Activated CD4-positive, alpha-beta T cell treated with anti-CD3 and anti-CD28 coated beads for 48 hours (primary cell): ENCODE measurements at places on chromosomes 12 and 14.

GRCh38 chr14:100130521-100130920 lies 28.9 kb downstream of the DEGS2 start:
- no peak for DNase-seq

- no peak for DNase-seq
Measured at GRCh38 chr14:51353901-51354300, 113.9 kb downstream of the TMX1 start.

DNA sequence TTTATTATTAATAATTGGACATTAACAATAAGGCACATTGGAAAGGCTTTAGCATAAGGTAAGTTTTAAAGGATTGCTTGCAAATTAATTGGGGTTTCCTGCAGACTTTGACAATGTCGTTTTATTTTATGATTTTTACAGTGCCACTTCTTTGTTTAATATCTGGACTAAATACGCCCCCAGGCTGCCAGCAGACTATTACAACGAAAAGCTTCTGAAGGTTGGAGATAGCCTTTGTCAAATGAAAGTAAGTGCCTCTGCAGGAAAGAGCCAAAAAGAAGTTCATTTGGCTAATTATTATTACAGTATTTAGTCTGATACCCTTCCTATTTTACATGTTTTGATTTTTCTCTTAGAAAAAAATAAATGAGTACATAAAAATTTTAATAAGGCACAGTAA lies 11.3 kb downstream of the CFAP54 start:
- no peak for DNase-seq

DNA sequence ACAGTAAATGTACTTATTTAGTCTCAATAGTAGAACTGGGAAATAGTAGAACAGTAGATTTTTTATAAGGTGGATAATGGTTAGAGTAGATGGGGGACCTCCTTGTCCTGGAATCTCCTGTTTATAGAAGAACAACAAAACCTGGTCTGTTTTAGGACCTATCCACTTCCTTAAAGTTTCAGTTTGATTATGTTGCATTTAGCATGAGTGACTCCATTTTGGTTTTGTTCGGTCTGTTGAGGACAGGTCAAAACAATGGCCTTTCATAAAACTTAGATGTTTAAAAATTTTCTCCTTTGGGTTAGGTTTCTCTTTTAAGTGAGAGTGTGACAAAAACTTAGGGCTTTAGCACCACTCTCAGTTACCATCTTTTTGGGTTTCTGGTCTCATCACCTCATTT lies 308.9 kb downstream of the BTG1 start:
- DNase-seq = no peak

DNA sequence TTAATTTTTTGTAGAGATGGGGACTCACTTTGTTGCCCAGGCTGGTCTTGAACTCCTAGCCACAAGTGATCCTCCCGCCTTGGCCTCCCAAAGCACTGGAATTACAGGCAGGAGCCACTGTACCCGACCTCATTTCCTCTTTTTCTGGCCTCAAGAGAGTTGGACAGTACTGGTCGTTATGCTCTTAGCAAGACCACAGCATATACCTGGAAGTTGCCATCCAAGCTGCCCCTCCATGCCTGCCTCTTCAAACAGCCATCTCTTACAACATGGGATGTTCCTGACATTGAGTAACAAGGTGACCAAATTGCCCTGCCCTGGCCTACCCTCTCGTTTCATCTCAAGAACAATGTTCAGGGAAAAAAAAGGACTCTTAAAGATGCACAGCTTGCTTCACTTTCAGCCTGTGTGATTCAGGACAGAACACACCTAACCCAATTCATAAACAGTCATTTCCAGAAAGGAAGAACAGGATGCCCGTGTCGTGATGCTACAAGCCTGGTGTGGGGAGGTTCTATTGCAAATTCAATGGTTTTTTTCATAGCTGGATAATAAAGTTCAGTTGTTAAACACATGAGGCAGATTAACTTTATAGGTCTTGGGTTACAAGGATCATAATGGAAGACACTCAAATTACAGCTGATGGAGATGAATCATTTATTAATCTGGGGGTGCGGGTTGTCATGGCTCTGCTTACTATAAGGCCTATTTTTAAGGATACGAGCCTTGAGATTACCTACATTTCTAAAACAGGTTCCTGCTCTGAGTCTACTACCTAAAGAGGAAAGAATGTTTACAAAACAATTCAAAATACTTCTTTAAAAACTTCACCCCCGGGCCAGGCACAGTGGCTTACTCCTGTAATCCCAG lies 11.9 kb downstream of the GLTP start:
- DNase-seq = no peak

DNA sequence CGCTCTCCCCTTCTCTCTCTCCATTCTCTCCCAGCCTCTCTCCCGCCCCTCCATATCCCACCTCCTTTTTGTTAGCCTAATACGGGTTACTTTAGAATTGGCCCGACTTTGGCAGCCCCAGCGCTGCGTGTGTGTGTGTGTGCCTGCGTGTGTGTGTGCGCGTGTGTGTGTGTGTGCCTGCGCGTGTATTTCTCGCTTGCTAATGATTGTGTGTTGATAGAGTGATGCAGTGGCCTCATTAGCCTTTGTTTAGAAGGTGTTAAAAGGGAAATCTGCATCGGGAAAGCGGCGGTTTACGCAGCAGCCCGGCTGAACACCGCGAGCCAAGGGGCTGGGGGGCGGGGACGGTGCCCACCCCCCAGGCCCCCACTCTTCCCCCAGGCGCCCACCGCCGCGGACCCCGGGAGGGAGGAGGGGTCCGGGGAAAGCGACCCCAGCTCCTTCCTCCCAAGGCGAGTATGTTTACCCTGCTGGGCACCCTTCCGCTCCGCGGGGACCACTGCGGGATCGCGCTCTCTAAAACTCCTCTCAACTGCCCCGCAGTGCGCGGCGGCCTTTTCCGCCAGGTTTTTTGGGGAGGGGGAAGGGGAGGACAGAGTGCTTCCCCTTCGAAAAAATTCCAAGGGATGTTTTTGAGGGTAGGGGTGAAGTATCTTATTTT lies 6.8 kb upstream of the LHX5 start:
- no peak for DNase-seq

DNA sequence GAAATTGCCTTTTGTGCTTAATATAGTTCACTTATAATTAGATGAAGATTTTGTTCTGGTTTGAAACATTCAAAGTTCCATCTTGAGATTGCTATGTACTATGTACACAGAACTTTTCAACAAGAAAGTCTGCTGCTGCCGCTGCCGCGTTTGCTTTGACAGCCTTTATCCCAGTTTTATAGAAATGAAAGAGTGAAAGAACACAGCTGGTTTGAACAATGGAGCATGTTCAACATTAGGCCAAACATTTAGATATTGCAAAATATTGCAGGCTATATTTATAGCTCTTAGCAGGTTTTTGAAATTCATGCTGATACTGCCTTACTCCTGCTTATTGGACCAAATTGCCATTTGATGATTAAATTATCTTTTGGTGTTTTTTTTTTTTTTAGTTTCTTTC lies 299.8 kb upstream of the PRKD1 start:
- no peak for DNase-seq

DNA sequence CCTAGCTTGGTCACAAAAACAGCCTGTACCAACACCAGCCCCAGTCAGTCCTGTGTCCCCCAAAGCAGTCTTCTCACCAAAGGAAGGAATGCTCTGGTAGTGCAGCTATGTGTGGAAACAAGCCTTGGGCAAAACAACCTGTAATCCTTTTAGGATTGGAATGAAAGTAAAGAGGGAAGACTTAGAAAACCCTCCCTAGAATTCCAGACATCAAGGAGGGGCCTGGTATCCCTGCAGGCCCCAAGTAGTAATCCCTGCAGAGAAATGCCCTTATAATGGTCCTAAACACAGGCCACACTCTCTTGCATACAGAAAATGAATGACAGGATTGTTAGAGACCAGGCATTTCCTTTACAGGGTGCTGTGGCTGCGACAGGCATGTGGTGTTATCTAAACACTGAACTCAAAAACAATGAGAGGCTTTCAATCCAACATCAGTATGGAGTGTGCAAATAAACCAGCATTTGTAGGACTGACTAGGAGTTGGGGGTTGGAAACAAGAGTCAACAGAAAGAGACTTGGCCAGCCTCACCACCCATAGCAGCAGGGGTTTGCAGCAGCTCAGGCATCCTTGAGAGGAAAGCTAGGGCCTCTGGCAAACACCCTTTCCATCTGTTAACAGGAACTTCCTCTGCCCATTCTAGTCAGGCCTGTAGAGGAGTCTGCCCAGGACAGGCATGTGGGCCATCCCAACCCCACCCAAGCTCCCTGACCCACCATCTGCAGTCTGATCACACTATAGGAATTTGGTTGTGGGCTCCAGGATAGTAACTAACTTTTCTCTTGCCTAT lies 59.1 kb downstream of the DCAF5 start:
- no peak for DNase-seq

- DNase-seq = no peak
Measured at GRCh38 chr12:79183003-79183402, 318.4 kb downstream of the SYT1 start.

GRCh38 chr14:67564236-67564635 lies 31.1 kb downstream of the PLEKHH1 start:
- no peak for DNase-seq

GRCh38 chr12:80636832-80637231 lies 70.6 kb upstream of the MYF6 start:
- DNase-seq = no peak

GRCh38 chr12:42326541-42327226 lies 717 bp downstream of the PPHLN1 start:
- DNase-seq = peak; percentile 17

GRCh38 chr14:104230946-104231345 lies 92.6 kb downstream of the KIF26A start:
- no peak for DNase-seq

GRCh38 chr12:109983432-109984142 lies 12.6 kb downstream of the GIT2 start:
- no peak for DNase-seq

DNA sequence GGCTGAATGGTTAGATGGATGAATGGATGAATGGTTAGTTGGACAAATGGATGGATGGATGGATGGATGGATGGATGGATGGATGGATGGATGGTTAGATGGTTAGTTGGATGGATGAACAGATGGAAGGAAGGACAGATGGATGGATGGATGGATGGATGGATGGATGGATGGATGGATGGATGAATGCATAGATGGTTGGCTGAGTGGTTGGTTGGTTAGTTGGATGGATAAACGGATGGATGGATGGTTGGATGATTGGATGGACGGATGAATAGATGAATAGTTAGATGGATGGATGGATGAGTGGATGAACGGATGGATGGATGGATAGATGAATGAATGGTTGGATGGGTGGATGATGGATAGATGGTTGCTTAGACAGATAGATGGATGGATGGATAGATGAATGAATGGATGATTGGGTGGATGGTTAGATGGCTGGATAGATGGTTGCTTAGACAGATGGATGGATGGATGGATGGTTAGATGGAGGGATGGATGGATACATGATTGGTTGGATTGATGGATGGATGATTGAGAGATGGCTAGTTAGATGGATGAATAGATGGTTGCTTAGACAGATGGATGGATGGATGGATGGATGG lies 48.8 kb upstream of the HSPB8 start:
- DNase-seq = no peak

DNA sequence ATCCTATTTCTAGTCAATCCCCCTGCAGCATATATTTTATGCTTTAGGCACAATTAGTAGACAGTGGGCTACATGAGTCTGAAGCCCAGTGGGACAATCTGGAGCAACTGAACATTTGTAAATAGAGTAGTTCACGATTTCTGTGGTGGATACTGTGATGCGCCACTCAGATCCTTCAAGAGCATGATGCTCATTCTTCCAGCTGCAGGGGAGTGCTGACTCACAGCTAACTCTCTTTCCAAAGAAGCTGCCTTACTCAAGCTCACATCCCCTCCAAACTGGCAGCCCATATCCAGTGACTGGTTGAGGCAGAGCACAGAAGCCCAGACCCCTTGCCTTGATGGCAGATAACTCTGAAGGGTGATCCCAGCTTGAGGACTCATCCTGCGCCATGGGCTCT lies 224.2 kb upstream of the EEA1 start:
- no peak for DNase-seq

DNA sequence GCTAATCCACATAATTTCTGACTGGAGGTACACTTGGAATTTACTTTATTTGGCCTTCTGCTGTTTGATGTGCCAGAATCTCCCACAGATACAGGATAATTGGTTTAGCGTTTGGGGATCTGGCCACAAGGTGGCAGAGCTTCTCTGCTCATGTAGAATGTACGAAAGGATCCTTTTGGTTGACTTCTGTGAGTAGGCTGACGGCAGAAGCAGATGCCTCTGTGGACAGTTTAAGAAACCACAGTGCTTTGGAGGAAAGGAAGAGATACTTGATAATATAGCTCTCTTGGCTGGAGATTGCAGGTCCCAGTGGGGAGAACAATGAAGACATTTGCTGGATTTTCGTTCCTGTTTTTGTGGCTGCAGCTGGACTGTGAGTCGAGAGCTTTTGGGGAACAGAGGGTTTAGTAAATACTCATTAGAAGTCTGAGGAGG lies 75.3 kb upstream of the OR4E1 start:
- DNase-seq = peak; percentile 70

DNA sequence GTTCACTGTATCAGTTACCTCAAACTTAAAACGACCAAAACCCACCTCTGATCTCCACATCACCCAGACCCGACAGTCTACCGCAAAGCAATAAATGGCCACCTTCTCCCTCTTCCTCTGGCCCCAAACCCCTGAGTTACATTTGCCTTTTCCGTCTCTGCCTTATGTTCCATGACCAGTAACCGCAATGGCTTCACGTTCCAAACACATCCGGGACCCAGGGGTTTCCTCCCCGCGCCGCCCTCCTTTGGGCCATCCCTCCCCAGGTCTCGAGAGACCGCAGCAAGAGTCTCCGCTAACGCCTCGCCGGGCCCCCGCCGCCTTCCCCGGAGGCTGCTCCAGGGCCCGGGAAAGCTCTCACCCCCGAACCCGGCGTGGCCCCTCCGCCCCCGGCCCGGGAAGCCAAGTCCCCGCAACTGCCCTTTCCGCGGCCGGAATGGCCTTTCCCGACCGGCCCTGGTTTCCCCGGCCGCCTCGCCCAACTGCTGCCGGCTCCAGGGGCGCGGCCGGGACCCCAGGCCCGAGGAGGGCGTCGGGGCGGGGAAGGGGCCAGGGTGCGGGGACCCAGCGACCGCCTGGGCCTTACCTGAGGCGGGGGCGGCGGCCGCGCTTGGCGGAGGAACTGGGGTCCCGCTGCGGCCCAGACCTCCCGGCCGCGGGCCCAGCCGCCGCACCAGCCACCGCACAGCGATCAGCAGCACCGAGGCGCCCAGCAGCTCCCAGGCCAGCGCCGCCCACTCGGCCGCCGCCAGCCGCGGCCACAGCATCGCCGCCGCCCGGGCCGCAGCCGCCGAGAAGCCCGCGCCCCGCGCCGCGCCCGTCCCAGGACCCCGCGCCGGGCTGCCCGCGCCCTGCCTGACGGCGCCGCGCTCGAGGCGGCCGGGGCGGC lies at the start of gene ANKLE2:
ANKLE2 (minus strand) TSS at position 801 of the 889 bp plus-strand sequence; CDS start at position 767, 34 bp downstream.
- peak; percentile 83 for DNase-seq

GRCh38 chr12:124082687-124083086 lies 109.7 kb downstream of the ZNF664 start:
- DNase-seq = no peak
